ENCODE measurements at places on chromosomes 3 and 15. TPM values are rescaled to one million over a fixed set of nuclear protein-coding genes. Genes with fewer than 3 reads are reported as not detected.

The IQCH gene
- 8.0 TPM for total RNA-seq

The IQCF5 gene
- total RNA-seq: not detected

The ARHGEF3 gene
- 9.4 TPM for total RNA-seq

The RAD18 gene
- 5.9 TPM for total RNA-seq

The PPP1R14D gene
- total RNA-seq: not detected

The BNC1 gene
- total RNA-seq: 4.7 TPM

The C2CD4A gene
- not detected for total RNA-seq

DNA sequence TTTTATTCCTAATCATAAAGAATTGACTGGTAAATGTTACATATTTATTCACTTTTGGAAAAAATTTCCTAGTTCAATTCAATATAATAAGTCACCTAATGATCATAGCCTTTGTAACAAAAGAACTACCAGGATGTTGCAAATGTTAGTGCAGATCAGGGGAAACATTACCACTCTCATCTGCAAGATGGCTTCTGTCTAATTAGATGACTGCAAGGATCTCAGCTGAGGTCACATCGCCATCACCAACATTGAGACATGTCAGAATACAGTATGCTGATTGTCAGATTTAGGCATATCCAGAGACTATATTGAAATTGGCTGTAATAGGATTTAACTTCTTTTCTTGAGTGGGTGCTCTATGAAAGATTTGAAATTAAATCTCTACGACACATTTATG, 431.4 kb upstream of the AGTR1 start:
- no peak for DNase-seq

- DNase-seq: no peak
Observed at GRCh38 chr3:36317915-36318314, 62.4 kb upstream of the STAC start.

- peak; percentile 34 for DNase-seq
Observed at GRCh38 chr15:60299452-60300047, 98.2 kb downstream of the ANXA2 start.

DNA sequence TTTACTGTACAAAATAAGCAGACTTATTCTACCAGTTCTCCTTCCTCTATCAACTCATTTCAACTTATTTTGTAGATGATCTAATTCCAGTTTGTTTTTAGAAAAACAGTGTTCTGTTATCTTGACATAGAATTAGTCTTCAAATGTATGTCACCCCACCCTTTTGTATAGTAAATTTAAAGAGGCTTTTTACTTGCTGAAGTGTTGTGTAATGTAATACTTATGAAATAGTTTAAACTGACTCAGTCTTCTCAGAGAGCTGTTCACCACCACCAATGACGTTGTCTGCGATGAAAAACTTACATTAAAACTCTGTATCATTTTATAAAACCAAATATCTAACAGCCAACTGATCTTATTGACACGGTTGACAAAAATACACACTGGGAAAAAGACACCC, 82.9 kb downstream of the RAP2B start:
- peak; percentile 45 for DNase-seq

DNA sequence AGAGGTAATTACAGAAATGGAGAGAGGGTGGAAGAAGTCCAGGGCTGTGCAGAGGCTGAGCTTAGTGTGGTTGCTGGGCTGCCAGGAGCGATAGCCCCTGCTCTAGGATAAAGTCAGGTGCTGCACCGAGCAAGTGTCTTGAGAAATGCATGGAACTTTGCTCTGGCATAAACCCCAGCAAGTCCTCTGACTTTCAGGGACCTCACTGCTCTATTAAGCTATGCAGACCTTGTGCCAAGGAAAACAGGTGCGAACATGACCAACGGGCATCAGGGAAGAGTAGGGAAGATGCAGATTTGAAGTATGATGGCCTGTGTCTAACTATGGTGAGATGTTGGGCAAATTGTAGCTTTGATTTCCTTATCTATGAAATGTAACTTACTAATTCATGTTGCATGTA, 416.8 kb downstream of the NR2F2 start:
- no peak for DNase-seq

DNA sequence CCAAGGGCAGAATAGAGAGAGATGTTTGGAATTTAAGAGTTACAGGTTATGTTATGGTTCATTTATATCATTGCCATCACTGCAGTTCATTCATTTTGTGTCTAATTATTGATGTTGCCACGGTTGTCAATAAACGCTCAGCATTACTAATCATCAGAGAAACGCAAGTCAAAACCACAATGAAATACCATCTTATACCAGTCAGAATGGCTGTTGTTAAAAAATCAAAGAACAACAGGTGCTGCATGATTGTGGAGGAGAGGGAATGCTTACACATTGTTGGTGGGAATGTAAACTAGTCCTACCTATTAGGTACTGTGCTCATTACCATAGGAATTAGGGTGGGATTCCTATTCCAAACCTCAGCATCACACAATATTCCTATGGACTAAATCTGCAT, 350.5 kb downstream of the TIGIT start:
- no peak for DNase-seq

- DNase-seq: peak; percentile 62
Observed at GRCh38 chr3:73432023-73432705, 192.6 kb downstream of the PDZRN3 start.

GRCh38 chr3:55282994-55283393, 204.1 kb downstream of the WNT5A start:
- no peak for DNase-seq

Measured in cardiac muscle cell (in vitro differentiated cells and primary cell).